Endodermal cell (in vitro differentiated cells): ENCODE measurements at places on chromosomes 1 and 21. TPM values are rescaled to one million over a fixed set of nuclear protein-coding genes. Genes with fewer than 3 reads are reported as not detected.

Gene AMY1A
- not detected in 2 replicates for total RNA-seq

Gene GBP5
- not detected in 2 replicates for total RNA-seq

Gene MIXL1
- 15.6 to 44.5 TPM (median 16.8 TPM) in 3 replicates for total RNA-seq

Gene DMBX1
- total RNA-seq = 8.3 to 17.7 TPM (median 16.6 TPM) in 3 replicates

Gene CHIA
- total RNA-seq = not detected in 3 replicates

Gene UBE2J2
- 66.6 and 69.9 TPM in 2 replicates for total RNA-seq

Gene CFAP57
- total RNA-seq = 0.59 to 0.82 TPM (median 0.74 TPM) in 3 replicates

Gene VWA1
- 17.4 and 19.1 TPM in 2 replicates for total RNA-seq

Gene ATP1A4
- 0.75 TPM in 1 of 3 replicates, not detected in the others for total RNA-seq

Gene ADAMTS5
- total RNA-seq = 1.9 and 2.1 TPM in 2 replicates

Gene KRTAP10-10
- not detected in 2 replicates for total RNA-seq

Gene AGTRAP
- 76.6 and 81.2 TPM in 2 replicates for total RNA-seq

Gene BMP8B
- 0.13 and 0.16 TPM in 2 replicates for total RNA-seq

Gene NECTIN4
- not detected in 2 replicates for total RNA-seq

Gene LMX1A
- 0.13 to 2.7 TPM (median 0.21 TPM) in 3 replicates for total RNA-seq

Gene NUP210L
- total RNA-seq = 0.05 and 0.07 TPM in 2 replicates
